ENCODE measurements at places on chromosomes 4 and X. TPM values are rescaled to one million over a fixed set of nuclear protein-coding genes. Genes with fewer than 3 reads are reported as not detected.

Gene CCNB3
- 0.11 TPM for total RNA-seq

Gene TAPT1
- total RNA-seq, result 5.3 TPM

Gene GAGE12J
- total RNA-seq, result not detected

Gene CT47B1
- total RNA-seq, result not detected

Gene GLUD2
- 0.23 TPM for total RNA-seq

Gene CSAG3
- not detected for total RNA-seq

Gene LINC00632
- total RNA-seq, result 0.04 TPM

Gene PAGE5
- not detected for total RNA-seq

Gene OFD1
- total RNA-seq, result 11.6 TPM

Gene CCNA2
- 94.8 TPM for total RNA-seq

Gene AMER1
- total RNA-seq, result 2.2 TPM

Gene F8A1
- 2.4 TPM for total RNA-seq

Gene PDCL2
- not detected for total RNA-seq

Gene MAGEE2
- total RNA-seq, result not detected

Gene SPANXA1
- total RNA-seq, result not detected

Gene IGSF1
- not detected for total RNA-seq

Gene ACE2
- not detected for total RNA-seq

Gene FGFBP2
- total RNA-seq, result not detected

Gene CLDN22
- not detected for total RNA-seq

Gene CXCL13
- total RNA-seq, result not detected

Gene MAGEC2
- not detected for total RNA-seq

Gene ATP8A1
- 0.16 TPM for total RNA-seq

Gene ARSJ
- total RNA-seq, result 20.1 TPM

Gene SPANXA2
- not detected for total RNA-seq

Gene SMAD1
- 26.8 TPM for total RNA-seq

Gene GPR143
- 0.08 TPM for total RNA-seq

Gene AIMP1
- 24.2 TPM for total RNA-seq

Gene EPHA5
- total RNA-seq, result not detected

Gene SFRP2
- 0.11 TPM for total RNA-seq

Gene RRH
- not detected for total RNA-seq

Gene SHISA3
- not detected for total RNA-seq

Gene MAGEA2
- not detected for total RNA-seq

Gene CCDC120
- total RNA-seq, result 6.6 TPM

Gene MAGEC1
- not detected for total RNA-seq

Gene XAGE1A
- not detected for total RNA-seq

Gene ITGB1BP2
- total RNA-seq, result 0.23 TPM

Gene PRSS12
- total RNA-seq, result 18.3 TPM

Gene PCDH11X
- total RNA-seq, result not detected

Gene SHOX
- total RNA-seq, result not detected

Gene GABRQ
- total RNA-seq, result not detected

Gene MAGEA1
- not detected for total RNA-seq

Gene YY2
- total RNA-seq, result 0.78 TPM

Gene NOX1
- not detected for total RNA-seq

Gene IL2
- not detected for total RNA-seq

Gene UNC5C
- 0.04 TPM for total RNA-seq

Gene PPARGC1A
- total RNA-seq, result not detected

Gene NSG1
- total RNA-seq, result 20.4 TPM

All from hair follicular keratinocyte (primary cell).